ENCODE measurements at places on chromosomes 5 and 9. TPM values are rescaled to one million over a fixed set of nuclear protein-coding genes. Genes with fewer than 3 reads are reported as not detected.

GPX3 gene
- total RNA-seq, result 39.9 TPM

PITX1 gene
- total RNA-seq, result 4.2 TPM

DDX4 gene
- not detected for total RNA-seq

ANKRD31 gene
- total RNA-seq, result not detected

TMEM174 gene
- not detected for total RNA-seq

ANKRD18A gene
- 0.70 TPM for total RNA-seq

STK32A gene
- under 0.01 TPM for total RNA-seq

EFCAB9 gene
- not detected for total RNA-seq

NME5 gene
- total RNA-seq, result not detected

EGFL7 gene
- 18.8 TPM for total RNA-seq

TMEM252 gene
- total RNA-seq, result not detected

SCGB3A1 gene
- not detected for total RNA-seq

RORB gene
- not detected for total RNA-seq

PNPLA7 gene
- total RNA-seq, result 0.11 TPM

EQTN gene
- total RNA-seq, result 0.23 TPM

CERCAM gene
- total RNA-seq, result 29.6 TPM

UHRF2 gene
- total RNA-seq, result 49.4 TPM

ADGRD2 gene
- total RNA-seq, result not detected

NFIB gene
- total RNA-seq, result 21.3 TPM

PCDHGA3 gene
- 0.04 TPM for total RNA-seq

DDX31 gene
- 14.6 TPM for total RNA-seq

FOXE1 gene
- 16.9 TPM for total RNA-seq

CCNO gene
- total RNA-seq, result 8.5 TPM

CFAP157 gene
- total RNA-seq, result not detected

ABCA1 gene
- 10.1 TPM for total RNA-seq

MEIKIN gene
- not detected for total RNA-seq

ZNG1C gene
- 16.6 TPM for total RNA-seq

NREP gene
- total RNA-seq, result 3.4 TPM

GFI1B gene
- not detected for total RNA-seq

NIPSNAP3A gene
- 29.8 TPM for total RNA-seq

IDNK gene
- 2.3 TPM for total RNA-seq

SPINK4 gene
- total RNA-seq, result not detected

PAX5 gene
- 0.11 TPM for total RNA-seq

OR1L8 gene
- total RNA-seq, result not detected

ZCCHC10 gene
- 18.4 TPM for total RNA-seq

AP3B1 gene
- 55.4 TPM for total RNA-seq

SPINK1 gene
- not detected for total RNA-seq

SLC4A9 gene
- not detected for total RNA-seq

ENTREP1 gene
- total RNA-seq, result 0.19 TPM

LCN9 gene
- not detected for total RNA-seq

ORM2 gene
- not detected for total RNA-seq

ZNF366 gene
- not detected for total RNA-seq

SPATA24 gene
- 3.0 TPM for total RNA-seq

ADAMTS16 gene
- total RNA-seq, result not detected

NR2F1 gene
- not detected for total RNA-seq

FSTL4 gene
- total RNA-seq, result 2.3 TPM

SPATA31E1 gene
- not detected for total RNA-seq

C9orf50 gene
- total RNA-seq, result not detected

SEMA5A gene
- total RNA-seq, result 1.7 TPM

PFDN1 gene
- total RNA-seq, result 99.4 TPM

NEUROG1 gene
- not detected for total RNA-seq

OGN gene
- not detected for total RNA-seq

SEC24A gene
- 11.2 TPM for total RNA-seq
